Stimulated activated CD4-positive, alpha-beta T cell treated with anti-CD3 and anti-CD28 coated beads, TNF-alpha, amount 100 ng/mL, for 24 hours (primary cell): ENCODE measurements at places on chromosomes 2 and 18.

GRCh38 chr18:46242183-46242582 lies 138.0 kb downstream of the HAUS1 start:
- DNase-seq = no peak

GRCh38 chr2:230879271-230879882 lies 14.6 kb downstream of the ITM2C start:
- no peak for DNase-seq

DNA sequence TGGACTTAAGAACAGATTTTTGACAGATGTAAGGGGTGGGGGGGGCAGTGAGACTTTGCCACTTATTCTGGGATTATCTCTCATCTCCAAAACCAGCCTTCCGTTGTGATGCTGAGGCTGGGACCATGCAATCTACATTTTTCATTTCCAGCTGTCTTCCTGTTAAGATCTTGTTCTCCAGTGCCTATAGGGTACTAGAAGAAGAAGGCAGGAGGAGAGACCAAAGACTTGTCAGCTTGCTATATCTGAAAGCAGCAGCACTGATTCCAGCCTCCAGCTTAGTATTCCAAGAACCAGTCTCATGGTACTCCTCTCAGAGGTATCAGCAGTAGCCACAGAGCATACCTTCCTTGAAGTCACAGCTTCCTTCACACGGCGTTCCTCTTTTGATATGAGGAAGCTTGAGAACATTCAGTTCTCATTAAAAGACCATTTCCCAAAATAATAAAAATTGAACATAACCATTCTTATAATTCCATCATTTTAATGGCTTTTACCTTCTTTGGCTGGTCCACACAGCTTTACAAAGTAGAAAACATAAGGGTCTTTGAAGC lies 49.8 kb downstream of the USP34 start:
- DNase-seq = no peak

- DNase-seq = no peak
These were observed 641.4 kb downstream of the BCL11A start for GRCh38 chr2:59912042-59912441.

- no peak for DNase-seq
These were observed 420.2 kb upstream of the MEX3C start for GRCh38 chr18:51617572-51618260.

- no peak for DNase-seq
These were observed 219.3 kb downstream of the PIEZO2 start for GRCh38 chr18:10930076-10930475.

DNA sequence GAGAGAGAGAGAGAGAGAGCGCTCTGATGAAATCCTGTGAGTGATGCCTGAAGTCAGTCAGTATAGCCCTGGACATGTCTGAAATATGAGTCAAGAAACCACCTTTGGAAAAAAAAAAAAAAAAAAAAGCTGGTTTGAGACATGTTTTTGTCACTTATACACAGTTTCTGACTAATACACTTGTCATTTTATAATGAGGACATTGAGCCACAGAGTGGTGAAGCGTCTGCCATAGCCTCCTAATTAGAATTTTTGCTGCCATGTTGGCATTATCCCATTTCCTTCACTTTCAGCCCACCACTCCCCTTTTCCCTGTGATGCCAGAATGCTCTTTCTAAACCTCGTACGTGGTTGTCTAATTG lies 15.7 kb upstream of the MYO3B start:
- DNase-seq = no peak

DNA sequence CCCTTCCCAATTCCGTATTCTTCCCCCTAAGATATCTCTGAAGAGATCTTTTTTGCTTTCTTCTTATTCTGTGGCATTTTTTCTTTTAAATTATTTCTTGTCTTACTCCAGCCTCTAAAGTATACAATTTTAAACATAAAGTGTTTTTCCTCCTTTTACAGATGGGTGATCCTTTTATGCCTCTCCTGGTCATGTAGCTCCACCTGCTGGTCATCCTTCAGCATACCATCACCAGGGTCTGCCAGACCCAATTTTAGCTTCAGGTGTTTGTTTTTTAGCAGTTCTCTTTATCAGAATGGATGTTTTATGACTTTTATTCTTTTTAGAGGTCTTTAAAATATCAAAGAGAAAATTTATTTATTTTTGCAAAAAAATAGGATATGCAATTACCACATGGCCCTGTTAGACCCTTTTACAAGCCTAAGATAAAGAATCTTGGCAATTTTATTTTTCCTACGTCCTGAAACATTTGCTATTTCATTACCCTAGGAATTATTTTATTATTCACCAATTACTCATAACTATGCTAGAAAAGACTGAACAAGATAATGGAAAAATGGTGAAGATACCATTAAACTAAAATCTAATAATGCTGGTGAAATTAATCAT lies 55.5 kb downstream of the PIGN start:
- DNase-seq = peak; percentile 48

DNA sequence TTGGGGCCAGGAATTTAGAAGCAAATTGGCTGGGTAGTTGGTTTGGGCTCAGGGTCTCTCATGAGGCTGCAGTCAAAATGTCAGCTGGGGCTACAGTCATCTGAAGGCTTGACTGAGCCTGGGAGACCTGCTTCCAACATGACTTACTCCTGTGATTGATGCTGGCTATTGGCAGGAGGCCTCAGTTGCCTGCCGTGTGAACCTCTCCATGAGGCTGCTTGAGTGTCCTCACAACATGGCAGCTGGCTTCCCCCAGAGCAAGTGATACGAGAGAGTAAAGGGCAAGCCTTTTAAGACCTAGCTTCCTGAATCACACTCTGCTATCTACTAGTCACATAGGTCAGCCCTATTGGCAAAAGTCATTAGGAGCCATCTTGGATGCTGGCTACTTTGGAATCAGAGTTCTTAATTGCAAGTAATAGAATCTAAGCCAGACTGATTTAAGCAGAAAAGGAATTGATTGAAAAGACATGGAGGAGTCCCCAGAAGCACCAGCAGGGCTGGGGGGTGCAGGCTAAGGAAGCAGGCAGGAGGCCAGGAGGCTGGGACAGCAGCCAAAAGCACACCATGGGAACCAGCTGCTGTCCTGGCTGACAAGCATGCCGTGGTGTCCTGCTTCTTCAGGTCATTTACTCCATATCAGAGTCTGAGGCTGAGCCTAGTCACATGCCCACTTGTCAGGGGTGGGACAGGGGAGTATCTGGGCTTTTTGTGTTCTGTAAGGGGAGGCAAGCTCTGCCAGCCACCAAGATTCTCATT lies 7.8 kb upstream of the GIGYF2 start:
- no peak for DNase-seq

GRCh38 chr2:20071397-20072383 lies 20.3 kb upstream of the LAPTM4A start:
- DNase-seq = no peak

DNA sequence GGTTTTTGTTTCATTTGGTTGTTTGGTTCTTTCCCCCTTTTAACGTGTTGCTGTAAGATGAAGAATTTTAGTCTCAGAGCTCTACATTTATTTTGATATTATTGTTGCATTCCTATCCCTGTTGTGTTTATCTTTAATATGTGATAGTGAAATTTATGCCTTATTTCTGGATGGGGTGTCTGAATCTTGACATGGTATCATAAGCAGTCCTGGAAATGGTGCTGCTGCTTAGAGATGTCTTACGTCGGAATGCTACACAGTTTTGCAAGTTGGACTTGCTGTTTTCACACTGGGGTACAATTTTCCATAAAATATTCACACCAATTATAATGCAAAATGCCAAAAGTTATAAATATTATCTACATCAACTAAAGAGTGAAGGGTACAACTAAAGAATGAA lies 164.0 kb downstream of the GPD2 start:
- no peak for DNase-seq

- no peak for DNase-seq
These were observed 142.4 kb upstream of the SOX11 start for GRCh38 chr2:5549771-5550170.

- no peak for DNase-seq
These were observed 267.3 kb downstream of the MTX2 start for GRCh38 chr2:176536439-176537133.

GRCh38 chr2:27495840-27496356 lies 741 bp upstream of the GCKR start:
- no peak for DNase-seq

DNA sequence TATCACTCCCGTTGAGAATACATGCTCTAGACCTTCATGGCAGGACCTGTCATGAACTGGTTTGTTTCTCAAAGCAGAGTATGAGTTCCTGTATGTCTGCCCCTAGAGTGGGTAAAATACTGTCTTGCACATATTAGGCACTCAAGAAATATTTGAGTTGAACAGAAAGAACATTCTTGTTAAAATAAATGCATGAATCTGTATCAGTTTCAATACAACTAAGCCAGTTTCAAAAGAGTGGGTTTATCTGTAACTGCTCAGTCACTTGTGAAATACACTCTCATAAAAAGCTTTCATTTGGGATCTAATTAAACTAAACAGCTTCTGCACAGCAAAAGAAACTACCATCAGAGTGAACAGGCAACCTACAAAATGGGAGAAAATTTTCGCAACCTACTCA lies 69.2 kb downstream of the RFTN2 start:
- DNase-seq = no peak

- DNase-seq = no peak
These were observed 132.0 kb upstream of the RGPD4 start for GRCh38 chr2:107694667-107695066.

GRCh38 chr2:170742896-170743529 lies 27.2 kb upstream of the ERICH2 start:
- no peak for DNase-seq
